KBM-7 (cell line): ENCODE measurements at places on chromosomes 2 and 18.

GRCh38 chr2:129181963-129182362 lies 797.5 kb upstream of the RAB6C start:
- DNase-seq, result no peak

- no peak for DNase-seq
Observed at GRCh38 chr2:163600801-163601200, 135.0 kb downstream of the FIGN start.

DNA sequence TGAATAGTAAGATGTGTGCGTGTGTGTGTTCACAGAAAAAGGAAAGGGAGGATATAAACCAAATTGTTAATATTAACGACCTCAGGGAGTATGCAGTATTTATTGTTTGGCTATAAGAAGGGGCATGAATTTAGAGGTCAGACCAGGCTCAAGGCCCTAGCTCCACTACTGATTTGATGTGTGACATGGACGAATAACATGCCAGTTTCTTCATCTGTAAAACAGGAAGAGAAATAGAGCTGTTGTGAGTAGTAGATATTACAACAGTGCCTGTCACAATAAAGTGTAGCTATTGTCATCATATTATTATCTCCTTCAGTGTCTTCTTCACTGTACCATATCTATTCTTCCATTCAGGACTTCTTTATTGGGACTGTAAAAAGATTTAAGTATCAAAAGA lies 4.1 kb upstream of the MAT2A start:
- DNase-seq, result no peak

GRCh38 chr2:206970589-206971360 lies 31.5 kb downstream of the CPO start:
- DNase-seq, result no peak

DNA sequence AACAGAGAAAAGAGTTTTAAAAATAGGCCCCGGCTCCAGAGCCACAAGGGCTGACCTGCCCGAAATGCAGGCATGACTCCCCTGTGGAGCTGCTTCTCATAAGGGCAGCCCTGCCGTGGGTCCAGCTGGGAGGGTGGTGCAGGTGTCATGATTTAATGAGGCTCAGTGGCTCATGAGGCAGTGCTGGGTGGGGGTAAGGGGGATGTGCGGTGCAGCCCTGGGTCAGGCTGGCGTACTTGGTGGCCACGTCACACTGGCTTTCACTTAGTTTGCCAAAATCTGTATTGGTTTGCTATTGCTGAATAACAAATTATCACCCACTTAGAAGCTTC lies 33.6 kb downstream of the HJURP start:
- no peak for DNase-seq

DNA sequence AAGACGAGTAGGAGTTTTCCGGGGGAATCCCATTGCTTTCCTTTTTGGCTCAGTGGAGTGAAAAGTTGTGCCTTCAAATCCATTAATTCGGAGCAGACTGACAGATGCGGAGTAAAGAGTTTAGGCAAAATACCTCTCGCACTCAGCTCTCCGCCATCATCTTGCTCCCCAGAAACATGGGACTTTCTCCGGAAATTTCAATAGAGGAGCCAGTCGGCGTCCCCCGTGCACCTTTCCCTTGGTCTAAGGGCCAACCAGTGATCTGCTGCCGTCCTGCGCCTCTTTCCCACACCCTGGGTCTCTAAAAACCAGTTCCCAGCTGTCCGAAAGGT lies 318 bp downstream of the TYW5 start:
- no peak for DNase-seq

GRCh38 chr18:36697905-36698304 lies 130.9 kb downstream of the TPGS2 start:
- DNase-seq, result no peak

DNA sequence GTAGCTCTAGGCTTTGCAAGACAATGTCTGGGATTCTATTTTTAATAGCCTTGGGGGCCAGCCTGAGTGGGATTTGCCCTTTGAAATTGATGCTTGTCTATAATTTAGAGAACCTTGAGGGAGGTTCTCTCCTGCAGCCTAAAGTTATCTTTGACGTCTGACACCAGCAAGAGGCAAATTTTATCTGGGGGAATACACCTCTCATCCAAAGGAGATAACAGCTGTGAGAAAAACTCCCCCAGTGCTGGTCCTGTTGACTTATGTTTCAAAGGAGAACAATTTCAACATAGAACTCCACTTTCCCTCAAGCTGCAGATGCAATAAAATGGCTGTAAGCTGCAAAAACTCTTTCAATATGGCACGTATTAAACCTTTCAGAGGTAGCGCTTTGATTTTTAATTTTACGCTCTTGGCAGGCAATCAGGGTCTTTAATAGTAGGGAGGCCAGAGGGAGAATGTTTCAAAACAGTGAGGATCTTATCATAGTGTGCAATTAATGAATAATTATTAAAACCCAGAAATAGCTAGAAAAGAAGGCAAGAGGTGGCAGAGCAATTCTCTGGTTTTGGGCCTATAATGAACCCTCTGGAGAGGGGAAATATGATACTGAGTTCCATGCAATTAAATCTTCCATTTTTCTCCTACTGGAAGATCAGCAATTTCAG lies 62.4 kb downstream of the LYPD1 start:
- DNase-seq, result no peak

GRCh38 chr2:11995456-11995855 lies 249.0 kb downstream of the LPIN1 start:
- DNase-seq, result no peak

DNA sequence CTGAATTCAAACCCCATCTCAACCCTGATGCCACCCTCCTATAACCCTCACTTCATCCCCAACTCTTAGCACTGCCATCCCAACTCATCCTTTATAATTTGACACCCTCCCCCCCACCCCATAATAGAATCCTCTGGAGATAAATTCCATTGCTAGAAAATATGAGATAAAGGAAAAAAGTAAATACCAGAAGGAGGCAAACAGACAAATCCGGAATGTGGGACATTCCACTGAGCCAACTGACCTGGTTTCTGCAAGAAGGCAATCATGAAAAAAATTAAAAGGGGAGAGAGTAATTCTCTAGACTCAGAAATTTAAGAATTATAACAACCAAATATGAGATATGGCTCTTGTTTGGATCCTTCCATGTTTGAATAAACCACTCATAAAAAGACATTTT lies 132.4 kb downstream of the CYP26B1 start:
- DNase-seq, result no peak
